ENCODE measurements at places on chromosomes 2 and 18.

- no peak for DNase-seq
Measured at GRCh38 chr2:119739580-119740255, 20.0 kb upstream of the PTPN4 start.

DNA sequence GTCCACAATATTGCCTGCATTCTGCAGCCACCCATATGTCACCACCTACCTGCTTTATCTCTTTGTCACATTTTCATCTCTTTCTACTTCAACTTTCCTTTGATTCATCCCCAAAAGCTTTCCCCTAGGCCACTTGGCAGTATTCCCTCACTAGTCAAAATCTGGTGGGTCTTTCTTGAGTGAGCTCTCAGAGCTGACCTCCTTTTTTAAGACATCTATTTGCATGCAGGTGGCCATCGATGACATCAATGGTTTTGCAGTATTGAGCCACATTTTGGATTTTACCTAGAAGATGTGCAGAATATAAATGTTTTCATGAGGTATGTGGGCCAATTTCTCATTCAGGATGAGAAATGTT is 133.4 kb upstream of the REG3A start:
- no peak for DNase-seq

DNA sequence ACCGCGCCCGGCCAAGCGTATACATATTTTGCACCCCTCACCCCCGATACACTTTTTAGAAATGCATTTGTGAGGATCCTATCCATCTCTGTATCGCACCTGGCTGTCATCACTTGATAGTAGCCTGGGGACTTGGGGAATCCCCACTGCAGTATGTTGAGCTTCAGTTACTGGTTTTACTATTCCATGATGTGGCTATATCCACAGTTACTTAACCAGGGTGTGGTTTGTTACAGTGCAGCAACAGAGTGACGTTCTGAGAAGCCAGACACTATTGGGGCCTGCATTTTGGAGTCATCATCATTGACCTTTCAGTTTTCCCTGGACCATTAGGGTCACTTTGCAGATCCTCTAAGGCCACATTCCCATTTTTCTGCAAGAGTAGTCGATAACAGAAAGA is 212.7 kb downstream of the AGAP1 start:
- DNase-seq = no peak

GRCh38 chr2:161844822-161845221 is 220.6 kb downstream of the SLC4A10 start:
- no peak for DNase-seq

DNA sequence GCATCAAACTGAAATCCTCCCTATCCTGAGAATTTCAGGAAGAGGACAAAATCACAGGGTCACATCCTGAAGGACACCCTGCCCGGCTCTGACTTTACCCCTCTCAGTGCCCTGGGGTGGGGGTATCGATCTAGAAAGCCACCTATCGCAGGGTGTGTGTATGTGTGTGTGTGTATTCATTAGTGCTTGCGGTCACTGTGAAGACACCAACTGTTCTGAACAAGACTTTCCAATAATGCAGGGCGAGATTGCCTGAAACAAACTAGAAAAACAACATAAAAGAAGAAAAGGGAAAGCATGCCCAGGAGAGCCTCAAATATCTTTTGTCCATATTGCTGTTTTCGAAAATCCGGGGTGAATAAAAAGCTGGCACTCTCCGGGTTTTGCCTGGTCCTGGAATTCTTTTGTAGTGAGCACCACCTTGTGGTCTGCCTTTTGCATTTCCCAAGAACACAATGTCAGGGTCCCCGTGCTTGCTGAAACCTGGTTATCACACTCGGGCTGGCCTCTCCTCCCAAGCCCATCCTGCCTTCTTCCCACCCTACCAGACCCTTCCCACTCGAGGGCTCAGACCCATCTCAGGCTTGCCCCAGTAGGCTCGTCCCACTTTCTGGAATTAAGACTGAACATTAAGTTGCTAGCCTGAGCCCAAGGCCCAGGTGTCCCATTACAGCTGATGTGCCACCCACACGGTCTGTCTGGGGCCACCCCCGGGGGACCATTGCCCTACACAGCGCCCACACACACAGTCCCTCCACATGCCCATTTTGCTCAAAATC is 25.0 kb upstream of the COPS8 start:
- peak; percentile 14 for DNase-seq

DNA sequence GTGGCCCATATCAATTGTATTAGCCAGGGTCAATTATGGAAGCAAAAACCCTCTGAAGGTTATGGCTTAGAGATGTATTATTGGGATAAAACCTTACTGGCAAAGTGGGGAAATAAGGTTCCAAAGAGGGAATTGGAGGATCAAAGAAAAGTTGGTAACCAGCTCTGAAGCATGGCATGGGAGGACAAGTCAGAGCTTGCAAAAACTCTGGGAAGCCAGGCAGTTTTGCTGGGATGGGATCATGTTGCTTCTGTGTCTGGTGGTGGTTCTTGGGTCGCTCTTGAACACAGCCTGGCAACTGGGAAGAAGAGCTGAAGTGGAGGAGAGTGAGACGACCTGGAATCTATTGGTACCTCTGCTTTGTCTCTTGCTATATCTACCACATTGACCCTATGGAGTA is 162.6 kb downstream of the PMAIP1 start:
- no peak for DNase-seq

- no peak for DNase-seq
Measured at GRCh38 chr2:150482111-150482510, 5.4 kb downstream of the RND3 start.

DNA sequence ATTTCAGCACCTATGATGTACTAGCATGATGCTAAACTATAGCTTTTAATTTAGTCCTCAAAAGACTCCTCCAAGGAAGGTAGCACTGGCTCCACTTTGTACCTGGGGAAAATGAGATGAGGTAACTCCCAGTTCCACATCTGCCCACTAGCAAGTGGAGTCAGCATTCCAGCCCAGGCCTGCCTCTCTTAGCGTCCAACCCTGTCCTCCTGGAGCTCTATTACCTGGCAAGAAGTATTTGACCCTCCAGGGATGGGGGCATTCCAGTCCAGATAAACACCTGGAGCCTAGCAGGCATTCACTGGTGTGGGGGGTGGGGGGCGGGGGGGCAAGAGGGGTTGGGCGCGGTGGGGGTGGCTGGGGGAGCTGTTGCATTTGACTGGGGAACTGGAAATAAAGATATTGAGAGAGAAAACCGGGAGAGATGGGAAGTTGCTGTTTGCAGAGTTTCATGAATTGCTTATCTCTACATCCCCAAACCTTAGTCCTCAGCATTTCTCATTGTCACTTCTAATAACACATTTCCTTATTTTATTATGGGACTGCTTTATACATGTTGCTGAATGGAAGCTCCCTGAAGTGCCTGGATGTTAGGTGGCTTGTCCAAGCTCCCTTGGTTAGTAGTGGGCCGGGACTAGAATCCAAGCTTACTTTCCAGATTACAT is 22.0 kb upstream of the FZD5 start:
- DNase-seq = no peak

- no peak for DNase-seq
Measured at GRCh38 chr2:69075486-69075885, 62.5 kb downstream of the ANTXR1 start.

GRCh38 chr2:8421658-8422449 is 260.0 kb upstream of the ID2 start:
- no peak for DNase-seq

GRCh38 chr2:9985531-9986328 is 34.2 kb downstream of the GRHL1 start:
- no peak for DNase-seq

GRCh38 chr18:46448347-46448746 is 208.7 kb downstream of the LOXHD1 start:
- DNase-seq = no peak

- DNase-seq = no peak
Measured at GRCh38 chr2:173463846-173464245, 109.2 kb downstream of the CDCA7 start.

- DNase-seq = no peak
Measured at GRCh38 chr2:155485141-155485842, 786.8 kb downstream of the KCNJ3 start.

DNA sequence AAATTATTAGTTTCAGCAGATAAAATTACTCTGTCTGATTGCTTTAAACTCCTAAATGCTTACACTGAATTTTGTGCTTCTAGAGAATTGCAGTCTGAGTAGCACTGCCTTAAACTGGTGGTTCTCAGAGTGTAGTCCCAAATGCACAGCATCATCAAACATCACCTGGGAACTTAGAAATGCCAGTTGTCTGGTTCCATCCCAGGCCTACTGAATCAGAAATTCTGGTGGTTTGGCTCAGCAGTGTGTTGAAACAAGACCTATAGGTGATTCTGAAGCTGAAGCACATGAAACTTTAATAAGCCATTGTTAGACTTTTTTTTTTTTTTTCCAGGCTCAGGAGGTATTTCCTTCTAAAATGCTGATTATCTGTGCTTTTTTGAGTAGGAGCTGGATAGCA is 22.0 kb downstream of the EPC2 start:
- no peak for DNase-seq

- no peak for DNase-seq
Measured at GRCh38 chr2:219560037-219560892, 11.1 kb downstream of the OBSL1 start.

GRCh38 chr2:67516362-67516761 is 119.2 kb downstream of the ETAA1 start:
- no peak for DNase-seq

DNA sequence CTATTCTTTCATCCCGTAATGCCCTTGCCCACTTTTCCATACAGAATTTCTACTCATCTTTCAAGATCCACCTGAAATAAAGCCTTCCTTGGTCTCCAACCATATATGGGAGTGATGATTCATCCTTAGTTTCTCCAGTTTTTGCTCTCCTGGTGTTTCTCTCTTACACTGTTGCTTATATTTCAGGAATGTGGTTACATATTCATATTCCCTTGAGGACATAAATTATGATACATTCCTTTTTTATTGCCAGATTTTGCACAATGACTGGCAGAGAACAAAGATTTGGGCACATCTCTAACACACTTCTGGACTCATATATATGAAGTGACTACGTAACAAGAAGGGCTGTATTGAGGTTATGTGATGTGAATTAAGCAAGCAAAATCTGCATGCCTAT is 1573.4 kb upstream of the NXPH2 start:
- no peak for DNase-seq

DNA sequence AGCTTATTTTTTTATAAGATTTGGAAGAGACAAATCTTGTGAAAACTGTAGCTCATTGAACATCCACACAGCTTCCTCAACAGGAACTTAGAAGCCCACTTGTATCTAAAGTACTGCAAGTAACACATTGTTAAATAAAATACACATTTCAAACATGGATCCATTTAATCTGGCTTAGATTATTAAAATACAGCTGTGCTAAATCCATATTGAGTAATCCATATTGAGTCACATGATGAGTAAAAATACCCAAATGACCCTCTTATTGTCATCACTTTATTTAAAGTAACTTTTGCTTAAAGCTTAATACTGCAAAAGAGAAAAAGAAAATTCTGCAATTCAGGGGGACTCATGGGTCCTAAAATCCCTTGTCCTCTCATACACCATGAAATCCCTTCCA is 133.3 kb downstream of the OSR1 start:
- no peak for DNase-seq

DNA sequence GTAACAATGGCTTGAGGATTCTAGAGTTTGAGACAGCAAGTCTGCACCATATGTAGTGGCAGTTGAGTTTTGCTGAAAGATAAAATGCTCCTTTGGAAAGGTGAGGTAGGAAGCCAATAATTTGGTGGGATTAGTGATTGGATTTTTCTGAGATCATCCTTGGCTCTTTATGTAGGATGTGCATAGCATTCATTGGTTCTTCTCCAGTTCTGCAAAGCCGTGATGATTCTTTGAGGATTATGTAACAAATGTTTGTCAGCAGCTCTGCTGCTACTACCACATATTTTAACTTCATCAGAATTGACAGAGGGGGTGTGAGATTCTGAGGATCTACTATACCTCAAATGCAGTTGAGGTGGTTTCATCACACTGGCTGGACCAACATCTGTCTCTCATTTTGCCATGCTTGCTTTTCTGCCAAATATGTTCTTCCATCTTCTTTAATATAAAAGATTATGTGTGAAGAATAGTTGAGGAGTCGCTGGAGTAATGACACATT is 188.9 kb upstream of the RASGRP3 start:
- DNase-seq = no peak

- DNase-seq = no peak
Measured at GRCh38 chr2:96832754-96833507, 10.9 kb downstream of the ANKRD23 start.

DNA sequence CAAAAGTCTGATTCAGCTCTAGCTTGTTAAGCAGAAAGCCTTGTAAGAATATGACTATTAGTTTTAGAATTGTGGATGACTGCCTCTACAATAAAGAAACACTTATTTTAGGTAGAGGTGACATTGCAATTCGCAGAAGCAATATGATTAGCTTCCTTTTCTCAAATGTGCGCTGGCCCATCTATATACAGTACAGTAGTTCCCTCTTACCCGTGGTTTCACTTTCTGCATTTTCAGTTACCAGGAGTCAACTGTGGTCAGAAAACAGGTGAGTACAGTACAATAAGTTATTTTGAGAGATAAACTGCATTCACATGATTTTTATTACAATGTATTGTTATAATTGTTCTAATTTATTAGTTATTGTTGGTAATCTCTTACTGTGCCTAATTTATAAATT is 405.1 kb downstream of the GPD2 start:
- DNase-seq = no peak

DNA sequence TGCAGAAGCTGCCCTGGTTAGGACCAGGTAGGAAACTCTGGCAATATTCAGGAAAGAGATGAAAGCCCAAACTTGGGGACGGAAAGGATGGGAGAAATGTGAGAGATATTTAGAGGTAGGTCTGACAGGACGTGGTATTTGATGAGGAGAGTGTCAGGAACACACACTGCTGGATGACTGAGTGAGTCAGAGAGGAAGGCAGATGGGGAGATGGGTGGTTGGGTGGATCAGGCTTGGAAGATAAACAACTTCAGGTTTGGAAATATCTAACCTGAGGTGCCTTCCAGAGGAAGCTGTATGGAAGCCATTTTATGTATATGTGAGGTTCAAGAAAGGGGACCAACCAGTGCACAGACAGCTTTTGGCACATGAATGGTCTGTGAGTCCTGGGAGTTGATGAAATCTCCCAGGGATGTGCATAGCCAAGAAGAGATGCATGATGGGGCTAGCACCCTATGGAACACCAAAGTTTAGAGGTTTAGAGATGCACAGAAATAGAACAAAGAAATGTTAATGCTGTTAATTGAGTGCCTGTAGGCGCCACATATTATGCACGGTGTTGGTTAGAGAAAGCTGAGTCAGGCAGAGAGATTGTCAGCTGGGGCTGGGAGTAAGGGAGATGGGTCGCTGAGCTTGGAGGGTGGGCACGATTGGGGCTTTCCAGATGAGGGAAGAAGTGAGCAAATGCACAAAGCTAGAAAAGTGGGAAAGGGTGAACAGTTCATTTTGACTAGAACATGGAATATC is 101.0 kb downstream of the VIT start:
- DNase-seq = no peak

- DNase-seq = no peak
Measured at GRCh38 chr18:44246001-44246400, 434.7 kb upstream of the SETBP1 start.

DNA sequence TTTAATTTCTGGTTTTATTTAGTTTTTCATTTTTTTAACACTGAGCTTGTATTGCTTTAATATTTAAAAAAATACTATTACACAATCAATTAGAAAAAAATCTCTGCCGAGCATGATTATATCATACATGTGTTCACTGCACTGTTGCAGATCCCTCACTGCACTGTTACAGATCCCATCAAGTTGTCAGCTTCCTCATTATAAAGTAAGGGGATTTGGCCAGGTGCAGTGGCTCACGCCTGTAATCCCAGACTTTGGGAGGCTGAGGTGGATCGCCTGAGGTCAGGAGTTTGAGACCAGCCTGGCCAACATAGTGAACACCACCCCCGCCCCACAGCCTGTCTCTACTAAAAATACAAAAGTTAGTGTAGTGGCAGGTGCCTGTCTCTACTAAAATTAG is 33.0 kb upstream of the METTL21A start:
- no peak for DNase-seq

GRCh38 chr2:217010173-217010572 is 150.3 kb upstream of the TNP1 start:
- no peak for DNase-seq

Data from effector memory CD8-positive, alpha-beta T cell (primary cell).